Spleen (tissue), 13 donors: ENCODE measurements at places on chromosomes 13 and 19. TPM values are rescaled to one million over a fixed set of nuclear protein-coding genes. Genes with fewer than 3 reads are reported as not detected.

GRCh38 chr13:50244713-50245574, 229.7 kb downstream of the KCNRG start:
- peaks cover 18% of the 10 kb centered on the region for H3K4me1 ChIP-seq
- no peaks in the 10 kb centered on the region for H3K36me3 ChIP-seq
- H3K27ac ChIP-seq = no peak overlapping the region
- no peak overlapping the region for H3K4me3 ChIP-seq
- DNase-seq = no peak
- no peaks in the 10 kb centered on the region for H3K27me3 ChIP-seq

GRCh38 chr13:73849292-73849691, 284.9 kb downstream of the KLF12 start:
- H3K4me1 ChIP-seq = no peaks in the 10 kb centered on the region
- H3K36me3 ChIP-seq = peaks cover 18% of the 10 kb centered on the region
- no peak overlapping the region for H3K4me3 ChIP-seq
- no peaks in the 10 kb centered on the region for H3K27me3 ChIP-seq
- no peak overlapping the region for H3K27ac ChIP-seq

GRCh38 chr13:24640752-24641151, 39.5 kb upstream of the ATP12A start:
- no peaks in the 10 kb centered on the region for H3K36me3 ChIP-seq
- no peak overlapping the region for H3K27ac ChIP-seq
- DNase-seq = no peak
- H3K4me1 ChIP-seq = no peaks in the 10 kb centered on the region

- DNase-seq = no peak
- H3K4me3 ChIP-seq = no peak overlapping the region
- H3K27me3 ChIP-seq = peaks cover 5% of the 10 kb centered on the region
- H3K27ac ChIP-seq = no peak overlapping the region
- peaks cover 4% of the 10 kb centered on the region for H3K4me1 ChIP-seq
- H3K36me3 ChIP-seq = no peaks in the 10 kb centered on the region
Measured at GRCh38 chr13:21738630-21739029, 67.8 kb downstream of the FGF9 start.

Gene LRRC25
- 164 TPM for total RNA-seq

Gene DIAPH3
- 1.4 TPM for total RNA-seq

Gene FAM216B
- not detected for total RNA-seq

Gene FPR1
- total RNA-seq = 144 TPM

Gene ZSCAN5B
- total RNA-seq = not detected
